ENCODE measurements at places on chromosomes 13 and 19.

DNA sequence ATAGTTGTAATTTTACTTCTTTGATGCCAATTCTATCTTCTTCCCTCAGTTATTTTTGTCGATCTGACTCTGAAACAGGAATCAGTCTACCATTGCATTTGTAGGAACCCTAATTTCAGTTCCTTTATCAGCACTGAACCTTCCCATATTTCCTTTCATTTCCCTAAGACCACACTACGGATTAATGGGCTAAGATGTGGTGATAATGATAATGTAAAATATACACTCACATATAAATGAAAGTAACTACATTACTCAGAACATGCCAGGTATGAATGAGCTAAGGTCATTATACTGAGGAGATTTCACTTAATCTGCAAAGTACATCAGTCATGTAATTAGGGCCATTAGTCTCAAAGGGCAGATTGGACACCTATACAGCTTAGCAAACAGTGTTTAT lies 60.2 kb upstream of the RFC3 start:
- no peak for DNase-seq

GRCh38 chr13:109818886-109819285 lies 32.5 kb upstream of the IRS2 start:
- no peak for DNase-seq

DNA sequence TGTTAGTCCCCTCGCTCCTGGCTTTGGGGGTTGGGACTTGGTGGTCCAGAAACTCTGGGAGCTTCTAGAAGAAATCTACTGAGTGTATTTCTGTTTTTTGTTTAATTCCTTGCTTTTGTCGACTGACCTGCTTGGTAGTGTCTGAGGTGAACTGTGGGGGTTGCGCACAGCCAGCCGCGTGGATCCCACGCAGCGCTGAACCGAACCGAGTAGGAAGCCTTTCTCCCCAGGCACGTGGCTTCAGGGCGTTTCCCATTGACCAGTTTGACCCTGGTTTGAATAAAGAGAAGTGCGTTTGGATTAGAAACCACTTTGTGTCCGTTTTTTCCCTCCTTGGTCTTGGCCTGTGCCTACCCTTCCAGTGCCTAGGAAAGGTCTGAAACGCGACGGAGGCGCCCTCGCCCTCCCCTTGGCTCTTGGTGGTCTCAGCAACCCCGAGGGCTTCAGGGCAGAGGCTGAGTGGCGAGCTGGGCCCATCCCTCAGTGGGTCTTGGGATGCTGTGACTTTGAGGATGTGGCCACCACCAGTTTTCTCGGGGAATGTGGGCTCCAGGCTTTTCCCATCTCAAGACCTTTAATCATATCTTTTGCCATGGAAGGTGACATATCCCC lies 2.7 kb upstream of the RPS15 start:
- DNase-seq = no peak

- DNase-seq = no peak
Observed at GRCh38 chr19:49557641-49558325, 22.6 kb downstream of the NOSIP start.

DNA sequence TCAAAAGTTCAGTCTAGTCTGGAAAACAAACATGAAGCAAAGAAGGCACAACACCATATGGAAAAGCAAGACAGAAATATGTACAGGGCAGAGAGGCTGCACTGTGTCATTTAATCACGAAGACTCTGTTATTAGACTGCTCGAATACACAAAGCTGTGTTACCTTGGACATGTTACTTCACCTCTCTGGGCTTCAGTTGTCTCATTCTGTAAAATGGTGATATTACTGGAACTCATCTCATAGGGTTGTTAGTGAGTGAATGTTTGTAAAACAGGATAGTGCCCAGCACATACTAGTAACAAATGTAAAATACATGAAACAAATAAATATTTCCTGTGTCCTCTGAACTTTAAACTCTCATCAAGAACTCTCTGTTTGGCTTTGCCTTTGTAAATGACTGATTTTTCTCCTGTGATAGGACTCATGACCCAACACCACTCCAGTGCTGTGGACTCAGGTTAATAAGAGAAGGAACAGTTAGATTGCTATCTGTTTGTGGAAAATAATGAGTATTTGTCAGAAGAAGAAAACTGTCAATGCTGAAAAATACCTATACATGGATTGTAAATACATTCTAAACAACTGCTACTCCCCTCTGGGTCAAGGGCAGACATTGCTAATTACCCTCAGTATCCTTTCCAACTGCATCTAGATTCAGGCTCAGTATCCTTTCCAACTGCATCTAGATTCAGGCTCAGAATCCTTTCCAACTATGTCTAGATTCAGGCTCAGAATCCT lies 62.3 kb downstream of the ZIC5 start:
- no peak for DNase-seq

DNA sequence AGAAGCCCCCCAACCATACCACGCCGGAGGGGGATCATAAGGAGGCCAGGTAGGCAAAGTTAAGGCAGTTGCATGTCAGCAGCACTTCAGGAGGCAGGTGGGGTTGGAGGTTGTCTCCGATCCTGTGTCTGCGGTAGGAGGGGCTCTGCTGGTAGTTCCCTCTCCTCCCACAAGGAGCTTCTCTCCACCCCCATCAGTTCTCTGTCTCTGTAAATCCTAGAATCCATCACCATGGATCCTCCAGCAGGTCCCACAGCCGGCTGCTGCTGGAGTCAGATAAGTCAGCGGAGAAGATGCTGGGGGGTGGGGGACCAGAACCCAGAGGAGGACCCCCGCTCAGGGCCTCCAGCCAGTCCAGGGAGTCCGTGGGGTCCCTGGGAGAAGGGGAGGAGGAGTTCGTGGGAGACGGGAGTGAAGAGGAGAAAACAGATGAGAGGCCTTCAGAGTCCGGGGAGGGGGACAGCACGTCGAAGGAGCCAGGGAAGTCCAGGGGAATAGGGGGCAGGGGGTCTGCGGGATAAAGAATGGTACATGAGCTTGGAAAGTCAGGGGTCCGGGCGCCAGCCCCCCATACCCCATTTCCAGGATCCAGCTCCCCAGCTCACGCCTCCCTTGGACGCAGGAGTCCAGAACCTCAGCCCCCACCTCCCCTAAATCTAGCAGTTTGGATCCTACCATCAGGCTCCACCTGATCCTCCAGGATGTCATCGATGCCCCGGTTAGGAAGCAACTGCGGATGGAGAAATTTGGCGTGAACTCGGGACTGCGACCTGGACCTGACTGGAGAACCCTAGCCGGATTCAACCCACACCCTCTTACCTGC lies 6.3 kb downstream of the MAMSTR start:
- no peak for DNase-seq

DNA sequence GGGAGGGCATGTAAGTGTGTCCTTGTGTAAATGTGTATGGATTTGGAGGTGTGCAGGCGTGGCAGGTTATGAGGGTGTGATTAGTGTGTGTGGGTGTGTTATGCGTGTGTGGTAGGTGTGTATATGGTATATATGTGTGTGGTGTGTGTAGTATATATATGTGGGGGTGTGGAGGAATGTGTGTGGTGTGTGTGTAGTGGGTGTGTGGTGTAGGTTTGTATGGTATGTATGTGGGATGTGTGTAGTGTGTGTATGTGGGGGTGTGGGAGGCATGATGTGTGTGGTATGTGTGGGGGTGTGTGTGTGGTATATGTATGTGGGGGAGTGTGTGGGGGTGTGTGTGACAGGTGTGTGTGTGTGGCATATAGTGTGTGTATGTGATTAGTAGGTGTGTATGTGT lies 104.2 kb downstream of the SLC7A1 start:
- DNase-seq = no peak

DNA sequence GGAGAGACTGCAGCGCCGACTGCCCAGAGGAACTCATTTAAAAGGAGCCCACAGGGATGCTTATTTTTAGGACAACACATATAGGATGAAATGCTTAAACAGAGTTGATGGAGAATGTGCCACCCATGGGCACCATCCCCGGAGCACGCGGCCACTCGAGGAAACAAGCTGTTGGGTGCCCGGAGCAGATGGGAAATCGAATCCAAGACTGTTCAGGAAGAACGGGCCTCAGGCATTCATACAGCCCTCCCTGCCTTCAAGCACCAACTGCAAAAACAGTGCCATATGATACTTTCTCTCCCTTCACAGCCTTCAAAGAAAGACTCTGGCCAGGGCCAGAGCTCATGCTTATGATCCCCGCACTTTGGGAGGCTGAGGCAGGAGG lies 40.2 kb downstream of the RAB20 start:
- no peak for DNase-seq

- no peak for DNase-seq
Observed at GRCh38 chr19:51789061-51789795, 5.7 kb upstream of the FPR3 start.

DNA sequence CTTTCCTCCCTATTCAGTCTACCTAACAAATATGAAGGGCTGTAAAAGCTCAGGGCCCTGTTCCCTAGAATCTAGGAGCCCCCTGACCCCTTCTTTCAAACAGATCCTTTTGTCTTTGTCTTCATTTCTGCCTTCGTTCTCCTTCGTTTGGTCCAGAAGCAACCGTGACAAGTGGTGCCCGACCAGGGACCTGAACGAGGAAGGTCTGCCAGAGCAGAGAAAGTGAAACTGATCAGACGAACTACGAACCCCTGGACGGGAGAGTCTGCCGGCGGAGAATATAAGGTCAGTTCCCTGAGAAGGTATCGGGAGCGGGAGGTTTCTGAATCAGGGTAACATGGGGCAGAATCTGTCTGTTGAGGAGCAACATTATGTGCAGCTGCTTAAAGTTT lies 751 bp downstream of the ERVK3-1 start:
- DNase-seq = no peak

DNA sequence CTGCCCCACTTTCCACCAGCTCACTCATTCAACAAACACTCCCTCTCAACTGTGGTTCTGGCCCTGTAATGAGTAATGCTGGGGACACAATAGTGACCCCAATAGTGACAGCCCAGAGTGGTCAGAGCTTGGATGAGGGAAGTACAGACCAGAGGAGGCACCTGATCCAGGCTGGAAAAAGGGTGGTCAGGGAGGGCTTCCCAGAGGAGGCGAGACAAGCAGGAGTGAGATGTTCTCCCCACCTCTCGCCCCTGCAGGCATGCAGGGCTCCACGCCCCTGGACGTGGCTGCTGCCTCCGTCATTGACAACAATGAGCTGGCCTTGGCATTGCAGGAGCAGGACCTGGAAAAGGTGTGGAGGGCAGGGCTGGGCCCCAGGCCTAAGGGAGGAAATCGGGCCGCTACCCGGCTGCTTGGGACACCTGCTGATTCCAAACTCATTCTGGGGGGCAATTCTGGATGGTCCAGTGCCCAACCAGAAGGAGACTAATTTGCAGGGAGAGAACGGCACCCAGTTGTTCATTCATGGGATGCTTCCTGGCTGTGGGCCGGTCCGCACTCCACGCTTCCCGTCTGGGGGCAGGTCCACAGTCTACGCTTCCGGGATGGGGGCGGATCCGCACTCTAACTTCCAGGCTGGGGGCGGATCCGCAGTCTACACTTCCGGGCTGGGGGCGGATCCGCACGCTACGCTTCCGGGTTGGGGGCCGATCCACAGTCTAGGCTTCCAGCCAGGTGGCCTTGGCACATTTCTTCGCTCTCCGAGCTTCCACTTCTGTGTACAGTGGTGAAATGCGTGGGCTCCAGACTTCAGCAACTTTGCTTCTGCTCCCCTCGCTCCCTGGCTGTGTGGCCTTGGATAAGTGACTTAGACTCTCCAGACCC lies 63.4 kb downstream of the RYR1 start:
- DNase-seq = no peak

- no peak for DNase-seq
Observed at GRCh38 chr13:90995614-90996013, 351.9 kb upstream of the MIR17HG start.

- no peak for DNase-seq
Observed at GRCh38 chr13:29936051-29936813, 85.8 kb upstream of the UBL3 start.

DNA sequence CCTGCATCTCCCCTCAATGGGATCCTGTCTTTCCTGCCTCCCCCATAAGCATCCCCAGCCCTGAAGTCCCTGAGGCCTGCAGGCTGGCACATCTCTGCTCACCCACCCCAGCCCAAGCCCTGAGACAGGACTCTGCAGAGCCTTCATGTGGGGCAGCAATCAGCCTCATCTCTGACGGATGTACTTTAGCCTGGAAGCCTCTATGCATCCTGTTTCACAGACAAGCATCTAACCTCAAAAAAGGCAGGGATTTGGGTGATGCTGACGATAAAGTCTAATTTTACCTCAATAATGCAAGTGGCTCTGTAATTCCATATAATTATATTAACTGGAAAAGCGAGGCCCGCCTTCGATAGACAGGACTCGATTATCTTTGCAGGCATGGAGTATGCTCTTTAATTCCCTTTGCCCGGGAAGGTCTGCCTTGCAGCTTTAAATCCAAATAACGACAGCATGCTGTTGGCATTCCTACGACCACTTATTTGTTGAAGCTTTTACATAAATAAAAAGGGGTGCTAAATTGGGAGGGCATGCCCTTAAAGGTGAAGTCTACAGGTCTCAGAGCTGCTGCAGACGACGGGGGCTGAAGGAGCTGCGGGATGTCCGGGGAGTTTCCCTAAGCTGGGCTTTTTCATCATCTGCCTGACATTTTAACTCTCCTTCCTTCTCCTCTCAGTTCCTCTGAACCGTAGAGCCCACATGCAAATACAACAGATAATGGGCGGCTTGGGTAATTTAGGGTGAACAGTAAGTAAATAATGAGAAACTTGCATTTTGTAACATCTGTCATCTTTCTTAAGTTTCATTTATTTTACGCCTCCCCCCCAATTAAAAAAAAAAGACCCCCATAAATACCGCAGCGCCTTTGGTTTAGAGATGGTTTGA lies 211.5 kb downstream of the URI1 start:
- no peak for DNase-seq

- no peak for DNase-seq
Observed at GRCh38 chr13:42360046-42360574, 88.2 kb downstream of the AKAP11 start.

- DNase-seq = peak; percentile 98
Observed at GRCh38 chr19:37999309-38000213, 92.6 kb downstream of the SIPA1L3 start.

DNA sequence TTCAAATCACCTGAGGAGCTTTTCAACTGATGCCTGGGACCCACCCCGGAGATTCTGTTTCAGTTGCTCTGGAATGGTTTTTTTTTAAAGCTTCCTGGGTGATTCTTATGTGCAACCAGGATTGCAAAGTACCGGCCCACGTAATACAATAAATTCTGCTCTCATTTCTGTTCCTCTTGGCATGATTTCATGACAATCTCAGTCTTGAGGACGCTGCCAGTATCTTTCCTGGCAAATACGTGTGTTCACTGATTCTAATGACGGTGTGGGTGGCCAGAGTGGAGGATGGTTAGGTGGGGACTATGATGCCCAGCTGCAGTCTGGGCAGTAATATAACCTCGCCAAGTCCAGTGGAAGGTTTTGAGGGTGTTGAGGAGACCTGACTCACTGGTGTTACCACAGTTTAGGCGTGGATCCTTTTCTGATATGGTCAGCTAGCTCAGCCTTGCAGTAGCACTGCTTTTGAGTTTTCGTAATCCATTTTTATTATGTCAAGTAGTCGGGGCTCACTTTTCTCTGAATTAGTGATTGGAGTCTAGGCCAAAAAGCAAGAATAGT lies 49.4 kb downstream of the FAM124A start:
- no peak for DNase-seq

- DNase-seq = peak; percentile 95
Observed at GRCh38 chr19:42325308-42325895, at the start of gene MEGF8. MEGF8 (plus strand) TSS chr19:42325635; CDS start chr19:42326244, 609 bp downstream.

- DNase-seq = no peak
Observed at GRCh38 chr13:27789495-27790303, 2.6 kb upstream of the GSX1 start.

- DNase-seq = no peak
Observed at GRCh38 chr19:46489445-46490272, 6.0 kb downstream of the PNMA8B start.
